ENCODE measurements at places on chromosomes 7 and 10.

GRCh38 chr10:76287856-76288255 is 856.4 kb downstream of the LRMDA start:
- no peak for DNase-seq

DNA sequence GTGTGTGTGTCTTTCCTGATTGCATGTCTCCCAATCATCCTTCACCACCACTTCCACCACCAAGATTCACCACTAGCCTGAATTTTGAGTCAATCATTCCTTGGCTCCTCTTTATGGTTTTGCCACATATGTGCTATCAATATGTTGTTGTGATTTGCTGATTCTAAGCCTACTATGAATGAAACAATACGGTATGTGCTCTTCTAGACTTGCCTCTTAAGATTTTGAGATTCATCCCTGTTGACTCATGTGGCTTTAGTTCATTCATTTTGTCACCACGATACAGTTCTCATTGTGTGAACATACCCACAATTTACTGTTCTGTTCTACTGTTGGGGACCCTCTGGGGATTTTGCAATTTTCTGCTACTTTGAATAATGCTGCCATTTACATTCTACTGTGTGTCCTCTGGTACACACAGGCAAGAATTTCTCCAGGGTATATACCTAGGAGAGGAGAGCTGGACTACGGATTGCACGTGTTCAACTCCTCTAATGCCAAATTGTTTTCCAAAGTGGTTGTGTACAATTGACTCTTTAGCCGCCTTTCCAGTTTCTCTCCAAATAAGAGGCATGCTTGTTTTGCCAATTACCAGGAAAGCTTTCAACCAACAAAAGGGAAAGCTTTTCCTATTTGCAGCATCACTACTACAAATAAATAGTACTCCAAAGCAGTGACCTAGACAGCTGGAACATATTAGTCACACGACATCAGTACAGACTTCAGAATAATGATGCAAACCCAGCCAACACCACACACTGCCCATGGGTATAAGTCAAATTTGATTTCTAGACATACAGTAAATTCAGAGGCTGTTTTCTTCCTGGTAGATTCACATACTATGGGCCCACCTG is 30.0 kb downstream of the SGMS1 start:
- no peak for DNase-seq

DNA sequence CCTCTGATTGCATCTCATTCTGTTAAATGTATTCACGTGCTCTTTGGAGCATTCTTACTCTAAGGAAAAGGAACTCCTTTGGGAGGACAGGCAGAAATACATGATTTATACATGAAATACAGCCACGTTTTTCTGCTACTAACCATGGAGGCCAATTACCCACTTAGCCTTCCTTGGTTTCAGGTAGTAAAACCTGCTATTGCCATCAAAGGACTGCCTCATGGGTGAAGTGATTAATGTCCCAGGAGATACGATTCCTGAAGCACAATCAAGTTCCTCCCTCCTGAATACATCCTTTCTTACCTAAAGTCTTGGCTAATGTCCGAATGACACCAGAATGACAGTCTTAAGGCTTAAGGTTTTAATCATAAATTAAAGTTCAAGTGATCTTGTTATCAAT is 58.5 kb upstream of the PIK3CG start:
- no peak for DNase-seq

GRCh38 chr10:58477122-58477521 is 35.5 kb upstream of the BICC1 start:
- DNase-seq, result no peak

DNA sequence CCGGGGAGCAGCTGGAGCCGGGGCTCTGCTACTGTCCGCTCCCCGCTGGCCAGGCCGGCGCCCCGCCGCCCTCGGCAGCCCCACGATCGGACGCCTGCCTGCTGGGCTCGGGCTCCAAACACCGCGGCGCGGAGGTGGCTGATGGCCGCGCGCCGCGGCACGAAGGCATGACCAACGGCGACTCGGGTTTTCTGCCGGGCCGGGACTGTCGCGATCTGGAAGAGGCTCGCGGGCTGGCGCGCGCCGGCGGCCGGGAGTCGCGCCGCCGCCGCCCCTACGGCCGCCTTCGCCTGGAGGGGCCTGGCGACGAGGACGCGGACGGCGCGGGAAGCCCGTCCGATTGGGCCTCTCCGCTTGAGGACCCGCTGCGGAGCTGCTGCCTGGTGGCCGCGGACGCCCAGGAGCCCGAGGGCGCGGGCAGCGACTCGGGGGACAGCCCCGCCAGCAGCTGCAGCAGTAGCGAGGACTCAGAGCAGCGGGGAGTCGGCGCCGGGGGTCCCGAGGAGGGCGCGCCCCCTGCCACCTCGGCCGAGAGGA is 570 bp downstream of the TBC1D12 start:
- no peak for DNase-seq

DNA sequence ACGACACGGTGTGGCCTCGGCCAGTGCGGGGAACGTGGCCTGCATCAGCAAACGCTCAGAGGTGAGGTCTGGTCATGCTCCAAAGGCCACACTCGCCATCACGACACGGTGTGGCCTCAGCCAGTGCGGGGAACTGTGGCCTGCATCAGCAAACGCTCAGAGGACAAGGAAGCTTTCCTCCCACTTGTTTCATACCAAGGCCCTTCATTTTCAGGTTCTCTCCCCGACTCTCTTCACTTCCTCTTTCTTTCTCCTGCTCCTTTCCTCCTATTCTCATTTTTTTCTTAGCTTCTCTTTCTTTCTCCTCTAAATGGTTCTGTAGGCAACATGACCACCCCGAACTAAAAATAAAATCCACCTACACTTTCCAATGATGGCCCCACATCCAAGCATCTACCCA is 384.4 kb upstream of the SHH start:
- DNase-seq, result no peak

DNA sequence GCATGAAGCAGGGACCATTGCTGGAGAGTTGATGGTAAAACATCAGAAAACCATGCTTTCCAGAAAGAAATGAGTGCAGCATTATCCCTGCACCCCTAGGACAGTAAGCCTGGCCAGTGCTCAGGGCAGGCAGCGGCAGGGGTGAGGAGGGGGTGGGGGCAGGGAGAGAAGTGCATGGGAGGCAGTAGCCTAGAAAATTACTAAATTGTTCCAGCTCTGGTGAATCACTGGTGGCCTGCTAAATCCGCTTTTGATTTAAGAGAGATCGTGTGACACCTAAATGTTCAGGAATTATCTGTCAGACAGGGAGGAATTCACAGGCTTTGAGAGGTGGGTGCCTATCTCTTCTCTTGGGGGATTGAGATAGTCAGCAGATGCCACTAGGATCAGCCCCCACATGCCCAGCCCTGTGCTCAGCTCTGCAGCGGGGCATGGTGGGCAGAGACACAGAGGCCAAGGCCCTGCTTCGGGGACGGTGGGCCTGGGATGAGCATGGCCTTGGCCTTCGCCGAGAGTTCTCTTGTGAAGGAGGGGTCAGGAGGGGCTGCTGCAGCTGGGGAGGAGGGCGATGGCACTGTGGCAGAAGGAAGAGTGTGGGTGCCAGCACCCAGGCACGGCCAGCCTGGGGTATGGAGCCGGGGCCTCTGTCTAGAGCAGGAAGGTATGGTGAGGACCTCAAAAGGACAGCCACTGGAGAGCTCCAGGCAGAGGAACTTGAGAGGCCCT is 5.0 kb upstream of the AQP1 start:
- no peak for DNase-seq

GRCh38 chr10:75596930-75597620 is 165.7 kb downstream of the LRMDA start:
- peak; percentile 17 for DNase-seq

DNA sequence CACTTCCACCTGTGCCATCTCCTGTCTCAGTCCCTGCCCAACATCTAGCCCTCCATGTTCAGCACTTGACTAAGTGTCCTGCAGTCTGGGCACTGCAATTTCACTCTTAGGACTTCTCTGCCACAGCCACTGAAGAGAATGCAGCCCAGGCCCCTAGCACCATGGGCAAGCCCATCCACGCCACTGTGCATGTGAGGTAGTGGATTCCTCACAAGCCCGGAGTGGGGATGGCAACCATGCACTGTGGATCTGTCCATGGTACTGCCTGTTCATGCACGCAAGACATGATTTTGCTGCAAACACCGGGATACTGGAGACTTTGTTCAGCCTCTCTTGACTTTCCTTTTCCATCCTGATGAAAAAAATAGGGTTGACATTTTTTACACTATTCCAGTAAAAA is 12.3 kb downstream of the DDC start:
- DNase-seq, result no peak

- no peak for DNase-seq
These were observed 483.1 kb upstream of the CNTNAP2 start for GRCh38 chr7:145633513-145633912.

- DNase-seq, result no peak
These were observed 780 bp downstream of the ALDH18A1 start for GRCh38 chr10:95655571-95656290.

GRCh38 chr7:93015101-93015778 is 102.5 kb downstream of the SAMD9 start:
- DNase-seq, result no peak

GRCh38 chr10:48500771-48501170 is 104.1 kb downstream of the ARHGAP22 start:
- DNase-seq, result no peak

GRCh38 chr10:3861795-3862194 is 76.8 kb upstream of the KLF6 start:
- DNase-seq, result no peak

Data from NCI-H2171 (cell line).